ENCODE measurements at places on chromosomes 12 and 14.

DNA sequence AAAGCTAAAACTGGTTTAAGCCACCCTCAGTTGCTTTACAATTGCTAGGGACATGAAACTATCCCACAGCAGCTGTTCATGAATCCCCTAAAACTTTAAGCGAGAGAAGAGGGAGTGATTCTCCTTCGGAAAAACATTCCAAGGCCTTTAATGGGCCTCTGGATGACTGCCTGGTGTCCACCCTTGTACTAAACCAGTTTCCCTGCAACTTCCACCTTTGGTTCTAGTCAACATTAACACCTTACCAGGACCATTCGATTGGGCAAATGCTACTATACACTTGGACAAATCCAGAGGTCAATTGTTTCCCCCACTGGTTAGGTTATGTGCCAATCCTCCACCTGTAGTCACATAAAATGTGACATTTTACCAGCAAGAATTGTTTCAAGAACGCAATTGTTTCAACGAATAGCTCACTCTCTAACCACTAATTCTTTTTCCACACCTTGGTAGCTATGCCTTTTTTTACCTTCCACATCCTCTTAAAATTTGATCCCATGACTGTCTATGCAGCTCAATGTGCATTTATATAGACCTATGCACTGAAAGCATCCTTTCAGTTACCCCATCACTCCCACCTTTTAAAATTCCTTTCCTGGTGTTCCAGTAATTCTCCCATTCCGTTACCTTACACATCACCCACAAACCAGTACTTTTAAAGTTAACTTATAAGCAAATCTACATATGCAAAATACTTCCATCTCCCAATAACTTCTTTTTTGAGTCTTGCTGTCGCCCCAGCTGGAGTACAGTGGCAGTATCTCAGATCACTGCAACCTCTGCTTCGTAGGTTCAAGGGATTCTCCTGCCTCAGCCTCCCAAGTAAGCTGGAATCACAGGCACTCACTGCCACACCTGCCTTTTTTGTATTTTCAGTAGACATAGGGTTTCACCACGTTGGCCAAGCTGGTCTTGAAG lies 3.6 kb downstream of the UBC start:
- no peak for DNase-seq

DNA sequence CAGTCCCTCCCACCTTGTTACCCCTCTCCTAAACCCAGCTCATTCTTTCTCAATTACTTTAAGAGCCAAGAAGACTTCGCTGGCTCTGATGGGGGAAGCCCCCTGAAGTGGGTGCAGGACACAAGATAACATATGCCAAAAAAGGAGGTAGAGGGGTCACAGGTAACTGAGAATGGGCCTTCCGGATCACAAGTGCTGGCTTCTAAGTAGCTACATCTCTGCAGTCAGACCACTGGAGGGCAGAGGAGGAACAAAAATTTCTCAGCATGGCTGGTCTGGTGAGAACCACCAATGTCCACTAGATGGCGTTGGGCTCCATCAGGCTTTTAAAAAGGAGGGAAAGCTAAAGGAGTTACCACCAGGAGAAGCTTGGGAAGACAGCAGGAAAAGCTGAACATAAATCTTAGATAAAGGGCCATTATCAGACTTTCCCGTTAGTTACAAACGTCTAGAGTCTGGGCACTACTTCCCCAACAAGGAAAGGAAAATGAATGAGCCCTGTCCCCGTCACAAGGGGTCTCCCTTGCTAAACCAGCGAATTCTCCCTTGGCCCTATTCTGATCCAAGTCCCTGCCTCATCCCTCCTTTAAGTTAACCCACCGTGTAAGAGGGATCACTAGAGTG lies 11.6 kb upstream of the CDH24 start:
- peak; percentile 58 for DNase-seq

- DNase-seq, result no peak
Measured at GRCh38 chr12:106892075-106892474, 63.6 kb upstream of the TMEM263 start.

- peak; percentile 21 for DNase-seq
Measured at GRCh38 chr12:117854339-117855012, 114.3 kb downstream of the KSR2 start.

DNA sequence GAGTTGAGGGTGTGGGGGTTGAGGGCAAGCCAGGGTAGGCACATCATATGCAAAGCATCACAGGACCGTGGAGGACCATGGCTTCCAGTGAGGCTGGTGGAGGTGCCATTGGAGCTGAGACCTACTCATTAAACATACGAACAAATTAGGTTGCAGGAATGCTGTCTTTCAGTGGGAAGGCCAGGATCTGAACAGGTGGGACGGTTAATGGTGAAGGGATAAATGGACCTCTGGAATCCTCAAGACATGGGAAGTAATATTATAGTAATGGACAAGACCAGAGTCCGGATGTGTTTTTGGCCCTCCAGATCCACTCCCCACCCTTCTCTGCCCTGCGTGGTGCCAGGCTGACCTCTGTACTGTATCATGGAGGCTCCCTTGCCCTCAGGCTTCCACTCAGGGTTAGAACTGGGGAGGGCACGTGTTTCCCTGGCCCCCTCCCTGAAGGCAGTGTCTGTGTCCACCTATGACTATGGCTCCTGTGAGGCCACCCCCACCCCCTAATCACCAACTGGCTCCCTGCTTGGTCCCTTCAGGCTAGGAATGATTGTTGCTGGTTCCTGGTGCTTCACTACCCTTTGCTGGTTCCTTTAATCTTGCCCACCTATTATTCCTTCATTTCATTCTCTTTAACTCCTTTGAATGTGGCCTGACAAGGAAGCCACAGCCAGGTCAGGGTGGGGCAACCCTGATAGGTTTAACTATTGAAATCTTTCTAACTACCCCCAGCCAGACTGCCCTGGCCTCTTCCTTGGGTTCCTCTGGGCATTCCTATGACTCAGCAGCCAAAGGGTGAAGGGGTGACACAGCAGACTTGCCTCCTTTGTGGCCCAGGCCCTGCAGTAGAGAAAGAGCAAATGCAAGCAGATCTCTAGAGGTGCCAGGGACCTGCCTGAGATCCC lies 10.7 kb downstream of the DHRS2 start:
- DNase-seq, result no peak

- DNase-seq, result no peak
Measured at GRCh38 chr14:37594971-37595808, at the start of the genes FOXA1 and TTC6. TSS of gene FOXA1 (minus strand) at chr14:37595249. CDS start at chr14:37594972, 277 bp downstream. TSS of gene TTC6 (plus strand) at chr14:37595629. CDS start at chr14:37622065, 26,436 bp downstream.

GRCh38 chr14:60204104-60204842 lies 39.1 kb upstream of the DHRS7 start:
- no peak for DNase-seq

DNA sequence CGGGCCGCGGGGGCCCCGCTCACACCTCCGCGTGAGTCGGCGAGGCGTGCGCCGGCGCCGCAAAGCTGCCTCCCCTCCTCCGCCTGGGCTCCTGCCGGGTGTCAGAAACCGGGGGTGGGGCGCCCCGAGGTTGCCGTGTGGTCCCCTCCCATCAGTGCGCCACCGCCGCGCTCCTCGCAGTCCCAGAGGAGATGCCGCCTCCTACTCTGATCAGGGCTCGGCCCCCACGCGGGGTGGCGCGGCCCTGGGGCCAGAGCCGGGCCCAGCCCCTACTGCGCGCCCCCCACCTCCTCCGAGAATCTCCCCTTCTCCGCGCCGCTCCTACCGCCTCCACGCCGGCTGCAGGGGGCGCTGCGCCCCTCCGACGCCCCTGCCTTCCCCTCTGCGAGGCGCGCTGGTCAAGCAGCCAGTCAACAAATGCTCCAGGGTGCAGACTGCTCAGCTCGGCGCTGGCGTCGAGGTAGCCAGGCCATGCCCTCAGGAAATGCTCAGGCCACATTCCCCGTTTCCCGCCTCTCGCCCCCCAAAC lies 467 bp upstream of the JAG2 start:
- DNase-seq, result peak; percentile 35

DNA sequence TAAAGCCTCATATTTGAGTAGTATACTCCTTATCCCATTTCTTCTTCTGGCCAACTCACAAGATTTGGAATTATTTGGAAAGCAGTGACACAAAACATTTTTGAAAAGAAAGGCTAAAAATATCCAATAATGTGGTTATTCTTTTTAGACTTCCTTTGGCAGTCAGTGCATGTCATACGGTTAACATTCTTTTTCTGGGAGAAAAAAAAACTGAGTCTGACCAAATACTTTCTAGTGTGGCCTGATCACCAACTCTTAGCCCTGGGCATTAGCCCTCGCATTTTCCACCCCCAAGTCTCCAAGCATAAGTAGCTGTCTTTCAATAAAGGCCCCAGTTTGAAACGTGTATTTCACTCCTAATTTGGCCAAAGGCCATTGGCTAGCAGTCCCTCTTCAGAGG lies 5.9 kb downstream of the RASSF3 start:
- DNase-seq, result no peak

- DNase-seq, result no peak
Measured at GRCh38 chr12:109291521-109292341, 17.4 kb downstream of the FOXN4 start.

DNA sequence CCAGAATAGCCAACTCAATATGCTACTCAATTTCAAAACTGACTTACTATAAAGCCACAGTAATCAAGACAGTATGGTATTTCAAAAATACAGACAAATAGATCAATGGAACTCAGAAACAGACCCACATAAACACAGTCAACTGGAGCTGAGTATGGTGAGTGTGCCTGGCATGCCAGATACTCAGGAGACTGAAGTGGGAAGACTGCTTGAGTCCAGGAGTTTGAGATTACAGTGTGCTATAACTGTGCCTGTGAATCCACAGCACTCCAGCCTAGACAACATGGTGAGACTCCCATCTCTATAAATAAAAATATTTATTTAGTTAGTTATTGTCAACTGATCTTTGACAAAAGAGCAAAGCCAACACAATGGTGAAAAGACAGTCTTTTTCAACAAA lies 81.8 kb downstream of the NUMB start:
- no peak for DNase-seq

- DNase-seq, result no peak
Measured at GRCh38 chr14:93036652-93037345, 78.9 kb downstream of the ITPK1 start.

DNA sequence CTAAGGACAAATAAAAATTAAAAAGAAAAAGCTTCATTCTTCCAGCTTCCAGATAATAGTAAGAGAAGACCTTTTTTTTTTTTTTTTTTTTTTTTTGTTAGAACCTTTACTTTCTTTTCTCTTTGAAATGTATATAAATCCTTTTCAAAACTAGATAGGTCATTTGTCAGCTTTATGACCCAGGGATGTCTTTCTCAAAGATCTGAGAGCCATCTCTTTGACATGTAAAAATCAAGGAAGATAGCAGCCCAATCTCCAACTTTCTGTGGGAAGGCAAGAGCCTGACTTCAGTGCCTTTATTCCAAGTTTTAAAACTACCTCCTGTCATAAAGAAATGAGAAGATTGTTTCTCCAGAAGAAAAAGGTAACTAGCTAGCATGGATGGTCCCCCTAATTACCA lies 203.3 kb upstream of the LRFN5 start:
- DNase-seq, result no peak

GRCh38 chr12:121232977-121233627 lies 23.2 kb downstream of the P2RX4 start:
- DNase-seq, result no peak

DNA sequence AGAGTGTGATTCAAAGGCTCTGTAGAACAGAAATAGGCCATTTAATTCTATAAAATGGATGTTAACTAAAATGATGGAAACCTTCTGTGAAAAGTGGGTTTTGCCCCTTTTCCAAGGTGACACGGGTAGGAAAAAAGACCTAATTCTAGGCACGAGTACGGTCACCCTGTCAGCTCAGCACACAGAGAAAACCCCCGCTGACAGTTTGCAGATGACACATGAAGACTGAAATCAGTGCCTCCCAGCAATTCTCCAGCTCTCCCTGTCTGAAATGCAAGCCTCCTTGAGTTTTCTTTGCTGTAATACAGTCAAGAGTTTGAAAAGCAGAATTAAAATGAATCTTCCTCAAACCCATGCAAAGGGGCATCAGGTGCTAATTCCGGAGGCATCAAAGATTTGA lies 230.0 kb downstream of the TMEM132D start:
- DNase-seq, result no peak

GRCh38 chr14:106268013-106268727 lies 741.8 kb downstream of the TMEM121 start:
- DNase-seq, result peak; percentile 70

DNA sequence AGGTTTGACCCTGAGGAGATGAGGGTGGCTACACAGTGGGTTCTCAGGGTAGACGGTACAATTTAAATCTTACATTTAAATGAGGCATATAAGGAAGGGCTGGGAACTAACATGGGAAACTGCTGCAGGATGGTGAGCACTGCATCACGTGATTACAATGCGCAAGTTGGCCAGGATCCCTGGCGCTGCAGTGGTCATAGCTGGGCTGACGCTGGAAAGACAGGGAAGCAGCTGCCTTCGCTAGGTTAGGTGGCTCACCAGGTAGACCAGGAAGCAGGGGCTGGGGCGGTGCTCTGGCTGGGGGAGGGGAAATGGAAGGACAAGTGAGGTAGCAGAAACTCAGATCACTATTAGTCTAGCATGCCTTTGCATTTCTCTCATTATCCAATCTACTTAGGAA lies 149.9 kb downstream of the FOXN3 start:
- no peak for DNase-seq

DNA sequence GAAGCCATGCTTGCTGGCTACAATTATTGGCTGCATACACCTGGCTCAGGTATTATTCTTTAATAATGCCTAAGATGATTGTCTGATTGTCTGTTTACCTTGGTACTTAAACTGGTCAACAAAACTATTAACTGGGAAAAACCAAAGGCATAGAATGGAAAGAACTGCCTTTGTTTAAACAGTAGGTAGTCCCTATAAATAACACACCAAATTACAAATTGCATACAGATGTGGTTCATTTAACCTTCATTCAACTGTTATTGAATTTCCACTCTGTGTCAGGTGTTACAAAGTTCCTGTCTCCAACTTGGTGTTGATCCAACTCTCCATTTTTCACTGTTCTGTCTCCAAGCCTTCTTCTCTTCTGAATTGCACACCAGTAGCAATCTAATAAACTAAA lies 79.8 kb upstream of the FSCB start:
- DNase-seq, result no peak

DNA sequence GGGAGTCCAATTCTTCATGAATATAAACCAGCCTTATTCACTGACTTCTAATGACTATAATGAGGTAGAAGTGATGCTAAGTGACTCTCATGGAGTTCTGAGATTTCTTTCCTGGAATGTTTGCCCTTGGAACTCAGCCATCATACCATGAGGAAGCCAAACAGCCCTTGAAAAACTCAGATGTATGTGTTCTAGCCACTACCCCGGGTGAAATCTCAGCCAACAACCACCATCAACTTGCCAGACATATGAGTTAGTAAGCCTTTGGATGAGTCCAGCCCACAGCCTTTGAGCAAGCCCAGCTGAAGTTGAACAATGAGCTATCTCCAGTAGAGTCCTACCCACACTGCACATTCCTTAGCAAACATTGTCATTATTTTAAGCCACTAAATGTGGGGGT lies 149.5 kb downstream of the SLC6A15 start:
- no peak for DNase-seq

DNA sequence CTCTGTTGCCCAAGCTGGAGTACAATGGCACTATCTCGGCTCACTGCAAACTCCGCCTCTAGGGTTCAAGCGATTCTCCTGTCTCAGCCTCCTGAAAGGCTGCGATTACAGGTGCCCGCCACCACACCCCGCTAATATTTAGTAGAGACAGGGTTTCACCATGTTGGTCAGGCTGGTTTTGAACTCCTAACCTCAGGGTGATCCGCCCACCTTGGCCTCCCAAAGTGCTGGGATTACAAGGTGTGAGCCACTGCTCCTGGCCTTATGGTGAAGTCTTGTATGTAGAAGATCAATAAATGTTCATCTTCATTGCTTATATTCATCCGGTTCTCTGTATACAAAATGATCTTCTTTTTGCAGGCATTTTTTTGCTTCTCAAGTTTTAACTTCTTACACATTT lies 47.8 kb downstream of the MDM2 start:
- DNase-seq, result no peak

- DNase-seq, result no peak
Measured at GRCh38 chr12:26711569-26711968, 121.4 kb downstream of the ITPR2 start.

GRCh38 chr12:63753743-63754142 lies 26.0 kb upstream of the RXYLT1 start:
- no peak for DNase-seq

Measured in activated CD4-positive, alpha-beta T cell treated with anti-CD3 and anti-CD28 coated beads, Interleukin-2, amount 50 U/mL, for 4 hours (primary cell).